ENCODE measurements at places on chromosomes 2 and 18.

GRCh38 chr18:63131106-63131958 is 188.2 kb downstream of the BCL2 start:
- DNase-seq = no peak

GRCh38 chr2:47209622-47210021 is 54.5 kb upstream of the STPG4 start:
- no peak for DNase-seq

- DNase-seq = no peak
These were observed 22.8 kb downstream of the OTOF start for GRCh38 chr2:26455037-26455669.

- DNase-seq = no peak
These were observed 129.2 kb upstream of the MEIS1 start for GRCh38 chr2:66305718-66306117.

GRCh38 chr2:233538741-233539140 is 27.8 kb downstream of the USP40 start:
- no peak for DNase-seq

- no peak for DNase-seq
These were observed 87.4 kb downstream of the ZNF385B start for GRCh38 chr2:179773986-179774385.

DNA sequence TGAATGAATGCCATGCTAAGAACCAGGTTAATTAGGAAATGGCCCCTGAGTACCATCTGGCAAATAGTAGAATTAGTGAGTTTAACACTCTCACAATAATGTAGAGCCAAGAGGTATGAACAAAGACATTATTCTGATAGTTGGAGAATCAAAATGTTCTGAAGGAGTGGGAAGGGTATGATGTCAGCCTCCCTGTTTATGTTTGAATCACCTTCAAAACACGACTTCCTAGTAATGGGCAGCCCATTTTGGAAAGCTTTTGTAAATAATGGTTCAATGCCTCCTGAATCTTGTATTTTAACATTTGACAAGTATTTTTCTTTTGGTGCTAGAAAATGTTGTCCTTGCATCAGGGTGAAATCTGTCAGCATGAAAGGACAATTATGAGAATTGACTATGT is 108.3 kb downstream of the DSEL start:
- DNase-seq = no peak

DNA sequence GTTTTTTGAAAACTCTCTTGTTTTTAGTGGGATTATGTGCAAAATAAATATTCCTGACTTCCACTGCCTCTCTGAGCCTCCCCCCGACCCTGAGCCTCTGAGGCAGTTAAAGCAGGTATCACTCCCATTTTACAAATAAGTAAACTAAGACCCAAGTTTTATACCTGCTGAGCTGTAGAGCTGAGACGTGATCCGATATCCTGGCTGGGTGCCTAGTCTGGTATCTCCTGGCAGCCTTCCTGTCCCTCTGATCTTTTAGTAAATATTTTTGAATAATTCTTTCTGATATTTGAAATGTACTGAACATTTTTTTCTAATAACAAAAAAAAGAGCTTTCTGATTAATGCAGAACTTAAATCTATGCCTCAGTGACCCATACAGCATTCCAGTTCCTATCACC is 108.3 kb upstream of the NOSTRIN start:
- DNase-seq = no peak

- DNase-seq = no peak
These were observed 483.7 kb downstream of the PTPRM start for GRCh38 chr18:8050616-8051329.

- DNase-seq = no peak
These were observed 123.2 kb upstream of the LRP1B start for GRCh38 chr2:142254031-142254430.

- DNase-seq = no peak
These were observed 355.1 kb upstream of the MYT1L start for GRCh38 chr2:2686222-2686621.

DNA sequence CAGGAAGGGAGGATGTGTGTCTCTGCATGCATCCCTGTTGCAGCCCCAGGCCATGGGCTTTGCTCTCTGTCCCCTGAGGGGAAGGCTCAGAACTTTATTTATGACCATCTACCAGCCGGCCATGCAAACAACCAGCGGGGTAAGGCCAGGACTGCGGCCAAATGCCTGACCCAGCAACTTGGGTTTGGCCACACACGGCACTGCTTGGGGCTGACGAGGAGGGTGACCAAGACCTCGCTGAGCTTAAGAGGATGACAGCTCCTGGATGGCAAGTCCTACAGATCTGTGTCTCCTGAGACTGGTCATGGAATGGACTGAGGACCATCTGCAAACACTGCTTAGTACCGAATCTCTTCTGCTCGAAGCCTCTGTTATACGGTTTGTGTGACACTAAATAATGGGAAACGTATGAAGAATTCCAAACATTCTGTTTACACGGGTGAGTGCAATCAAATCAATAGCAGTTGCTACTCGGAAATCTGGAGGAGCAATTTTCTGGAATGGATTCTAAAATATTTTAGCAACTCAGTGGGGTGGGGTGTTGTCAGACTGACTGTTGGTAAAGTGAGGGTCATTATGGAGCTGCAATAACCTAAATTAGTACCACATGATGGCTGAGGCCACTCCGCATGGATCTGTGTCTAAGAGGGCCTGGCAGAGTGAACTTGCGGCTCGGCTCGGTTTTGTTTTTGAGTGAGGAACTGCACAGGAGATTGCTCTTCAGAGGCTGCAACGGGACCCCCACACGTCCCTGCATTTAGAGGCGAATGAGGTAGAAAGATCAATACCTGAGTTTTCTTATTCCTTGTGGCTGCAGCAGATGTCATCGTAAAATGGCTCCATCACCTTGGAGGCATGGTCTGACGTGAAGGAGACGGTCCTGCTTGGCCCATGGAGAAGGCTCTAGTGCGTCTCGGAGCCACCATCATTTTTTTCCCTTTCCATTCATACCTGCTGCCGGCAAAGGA is 26.6 kb downstream of the TMEM18 start:
- DNase-seq = no peak

DNA sequence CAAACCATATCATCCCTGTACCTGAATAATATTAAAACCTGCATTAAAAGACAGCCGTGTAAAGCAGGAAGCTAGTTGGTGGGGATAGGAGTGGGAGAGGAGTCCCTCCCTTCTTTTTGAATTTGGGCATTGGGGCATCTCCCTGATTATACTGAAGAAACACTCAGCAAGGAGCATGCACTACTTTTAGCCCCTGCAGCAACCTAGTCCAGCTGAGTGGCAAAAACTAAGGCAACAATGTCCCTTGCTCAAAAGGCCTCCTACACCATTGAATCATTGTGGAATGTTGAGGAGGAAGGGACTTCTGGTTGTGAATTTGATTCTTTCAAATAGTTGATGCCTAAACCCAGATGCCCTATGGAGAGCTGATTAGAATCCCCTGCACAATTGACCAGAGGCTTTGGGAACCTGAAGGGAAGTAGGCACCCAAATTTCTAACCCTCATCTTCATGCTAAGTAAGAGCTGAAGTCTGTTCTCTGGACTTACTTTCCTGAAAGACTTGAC is 111.7 kb downstream of the DDX1 start:
- DNase-seq = no peak

GRCh38 chr2:95317665-95318425 is 20.7 kb downstream of the KCNIP3 start:
- no peak for DNase-seq

- no peak for DNase-seq
These were observed 12.5 kb downstream of the ZC3H8 start for GRCh38 chr2:112242384-112242783.

GRCh38 chr2:67877301-67877700 is 185.5 kb downstream of the C1D start:
- no peak for DNase-seq

DNA sequence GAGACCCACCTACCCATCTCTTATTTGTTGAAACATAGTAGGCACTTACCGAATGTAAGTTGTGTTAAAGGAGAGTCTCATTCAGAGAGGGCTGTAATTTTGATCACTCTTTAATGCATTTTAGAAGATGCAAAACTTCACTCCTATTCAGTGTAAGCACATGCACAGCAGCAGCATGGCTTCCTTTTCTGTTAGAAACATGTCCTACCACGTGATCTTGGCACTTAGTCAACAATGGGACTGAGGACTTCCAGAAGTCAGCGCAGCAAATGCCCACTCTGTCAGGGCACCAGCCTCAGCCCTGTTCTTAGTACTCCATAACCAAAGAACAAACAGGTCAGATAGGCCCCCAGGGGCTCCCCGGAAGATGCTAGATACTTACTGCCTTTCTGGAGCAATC is 456.5 kb downstream of the METTL4 start:
- DNase-seq = no peak

GRCh38 chr2:132538331-132538855 is 121.8 kb downstream of the GPR39 start:
- no peak for DNase-seq

DNA sequence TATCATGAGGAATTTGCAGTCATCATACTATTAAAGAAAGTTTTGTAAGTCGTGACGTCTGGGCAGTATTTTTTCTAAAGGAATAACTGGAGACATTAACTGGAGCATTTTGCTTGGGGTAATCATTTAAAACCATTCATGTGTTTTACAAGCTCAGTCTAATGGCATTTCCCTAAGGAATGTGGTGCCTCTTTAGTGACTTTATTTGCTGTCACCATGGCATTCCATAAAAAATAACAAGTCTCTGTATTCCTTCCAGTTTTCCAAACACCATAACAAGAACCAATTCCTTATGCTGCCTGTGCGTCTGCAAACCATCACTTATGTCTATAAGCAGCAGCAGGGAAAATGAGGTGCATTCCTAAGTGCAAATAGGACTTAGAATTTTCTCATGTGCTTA is 82.8 kb downstream of the EPB41L3 start:
- DNase-seq = no peak

DNA sequence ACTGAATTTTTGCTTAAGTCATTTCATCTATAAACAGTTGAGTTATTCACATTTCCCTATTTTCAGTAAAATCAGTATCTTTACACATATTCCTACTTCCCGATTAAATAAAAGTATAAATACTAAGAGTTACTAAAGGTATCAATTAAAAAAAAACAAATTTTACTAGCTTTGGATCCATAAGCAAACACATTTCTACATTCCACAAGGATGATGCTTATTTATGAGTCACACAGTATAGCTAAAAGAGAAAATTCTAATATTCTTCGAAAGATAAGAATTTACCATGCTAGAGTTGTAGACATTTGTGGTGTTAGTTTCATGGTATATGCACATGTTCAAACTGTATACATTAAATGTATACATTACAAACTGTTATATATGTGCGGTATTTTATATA is 23.7 kb downstream of the PGAP1 start:
- no peak for DNase-seq

GRCh38 chr2:232319803-232320442 is 58.6 kb upstream of the ALPP start:
- no peak for DNase-seq

DNA sequence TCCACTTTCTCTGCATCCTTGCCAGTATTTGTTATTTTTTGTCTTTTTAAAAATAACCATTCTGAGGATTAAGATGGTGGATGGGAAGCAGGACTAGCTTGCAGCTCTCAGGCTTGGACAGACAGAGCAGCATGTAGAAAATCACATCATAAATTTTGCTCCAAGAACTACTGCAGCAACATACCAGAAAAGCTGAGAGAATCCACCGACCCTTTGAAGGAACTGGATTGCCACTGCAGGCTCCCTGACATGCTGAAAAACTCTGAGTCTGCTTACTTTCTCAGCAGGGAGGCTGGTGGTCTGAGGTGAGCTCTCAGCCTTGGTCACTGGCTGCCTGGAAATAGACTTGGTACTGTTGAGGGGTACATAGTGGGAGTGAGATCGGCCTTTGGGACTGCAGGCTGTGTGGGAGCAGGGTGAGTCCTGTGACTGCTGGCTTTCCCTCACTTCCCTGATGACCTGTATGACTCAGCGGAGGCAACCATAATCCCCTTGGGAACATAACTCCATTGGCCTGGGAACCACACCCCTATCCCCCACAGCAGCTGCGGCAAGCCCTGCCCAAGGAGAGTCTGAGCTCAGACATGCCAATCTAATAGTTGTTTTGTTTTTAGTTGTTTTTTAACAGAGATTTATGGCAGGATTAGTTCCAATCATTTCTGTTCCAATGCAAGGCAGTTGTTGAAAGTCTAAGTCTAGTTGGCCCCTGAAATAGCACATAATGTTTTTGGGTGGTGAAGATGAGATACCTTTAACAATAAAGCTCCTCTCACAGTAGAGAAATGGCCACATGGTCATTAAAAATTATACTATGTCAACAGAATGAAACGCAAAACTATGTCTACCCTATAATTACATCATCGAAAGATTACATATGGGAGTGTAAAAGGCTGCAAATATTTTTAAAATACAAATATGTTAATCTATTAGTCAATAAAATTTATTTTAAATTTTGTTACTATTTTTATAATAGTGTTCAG is 414.2 kb upstream of the CHAC2 start:
- DNase-seq = no peak

- DNase-seq = no peak
These were observed 152.4 kb downstream of the MGAT5 start for GRCh38 chr2:134406311-134406710.

DNA sequence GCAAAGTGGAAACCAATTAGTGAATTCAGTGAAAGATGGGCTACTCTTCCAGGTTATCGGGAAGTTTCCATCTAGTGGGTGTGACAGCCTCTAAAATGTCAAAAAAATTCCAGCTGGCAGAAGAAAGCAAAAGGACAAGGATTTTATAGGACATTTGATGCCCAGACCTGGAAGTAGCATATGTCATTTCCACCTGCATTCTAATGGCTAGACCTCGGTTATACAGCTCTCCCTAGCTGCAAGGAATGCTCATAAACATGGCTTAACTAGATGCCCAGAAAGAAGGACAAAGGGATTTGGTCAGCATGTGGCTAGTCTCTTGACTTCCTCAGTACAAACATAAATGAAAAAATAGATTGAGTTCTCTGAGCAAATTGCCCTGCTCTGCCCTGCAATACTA is 215.4 kb downstream of the NYAP2 start:
- no peak for DNase-seq

GRCh38 chr2:45559436-45559835 is 51.6 kb downstream of the SRBD1 start:
- no peak for DNase-seq

DNA sequence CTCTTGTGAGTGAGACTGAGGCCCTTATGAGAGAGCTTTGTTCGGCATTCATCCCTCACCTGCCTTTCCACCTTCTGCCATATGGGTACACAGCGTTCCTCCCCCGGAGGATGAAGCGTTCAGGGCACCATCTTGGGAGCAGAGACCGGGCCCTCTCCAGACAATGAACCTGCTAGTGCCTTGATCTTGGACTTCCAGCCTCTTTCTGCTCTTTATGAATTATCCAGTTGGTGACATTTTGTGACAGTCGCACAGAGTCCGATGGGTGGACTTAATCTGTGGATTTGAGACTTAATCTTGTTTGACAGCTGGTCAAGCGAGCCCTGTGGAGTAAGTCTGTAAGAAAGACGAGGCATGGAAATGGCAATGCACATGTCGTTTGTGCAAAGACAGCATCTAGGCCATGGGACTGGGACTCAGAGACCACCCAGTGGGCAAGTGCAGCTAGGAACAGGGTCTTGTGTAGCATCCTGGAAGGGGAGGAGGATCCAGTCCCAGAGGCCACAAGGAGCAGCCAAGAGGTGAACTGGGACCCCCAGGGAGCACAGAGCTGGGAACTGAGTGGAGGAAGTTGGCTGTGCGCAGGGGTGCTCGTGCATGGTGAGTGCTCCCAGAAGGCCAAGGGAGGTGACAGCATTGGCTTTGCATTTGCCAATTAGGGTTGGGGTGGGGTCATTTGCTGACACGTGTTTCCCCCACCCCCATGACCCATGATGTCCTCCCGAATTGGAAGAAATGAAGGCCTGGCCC is 69.5 kb upstream of the HDAC4 start:
- DNase-seq = no peak

Measured in T-helper 2 cell (primary cell).